ENCODE measurements at places on chromosomes 6 and 20.

- no peak for DNase-seq
Observed at GRCh38 chr6:166587631-166588413, 1.3 kb upstream of the RAMACL start.

DNA sequence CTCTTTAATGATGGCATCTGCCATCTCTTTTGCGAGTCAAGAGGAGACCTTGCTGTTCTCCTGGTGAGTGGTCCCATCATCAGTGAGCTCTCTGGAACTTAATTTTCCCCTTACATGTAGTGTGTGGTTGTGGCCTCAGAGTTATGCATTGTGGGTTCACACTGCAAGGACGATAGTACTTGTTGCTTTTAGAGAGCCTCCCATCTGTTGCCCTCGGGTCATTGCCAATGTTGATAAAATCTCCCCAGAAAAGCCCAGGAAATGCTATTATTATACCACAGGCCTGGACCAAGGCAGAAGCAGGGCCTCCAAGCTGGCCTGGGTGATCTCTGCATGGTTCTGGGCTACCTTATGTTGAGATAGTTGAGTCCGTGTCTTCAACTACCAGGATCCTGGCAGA, 241.6 kb downstream of the BMP7 start:
- no peak for DNase-seq

GRCh38 chr20:9054176-9054575, 14.7 kb upstream of the PLCB4 start:
- no peak for DNase-seq

DNA sequence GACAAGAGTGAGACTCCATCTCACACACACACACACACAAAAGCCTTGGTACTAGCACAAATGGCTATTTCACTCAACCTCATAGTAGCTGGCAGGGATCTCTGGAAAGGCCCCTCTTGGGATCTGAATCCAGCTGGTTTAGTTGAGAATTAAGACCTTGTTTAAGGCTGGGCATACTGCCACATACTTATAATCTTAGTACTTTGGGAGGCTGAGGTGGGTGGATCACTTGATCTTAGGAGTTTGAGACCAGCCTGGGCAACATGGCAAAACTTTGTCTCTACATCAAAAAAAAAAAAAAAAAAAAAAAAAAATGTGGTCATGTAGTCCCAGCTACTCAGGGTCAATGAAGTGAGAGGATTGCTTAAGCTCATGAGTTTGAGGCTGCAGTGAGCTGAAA, 628.3 kb downstream of the MMUT start:
- DNase-seq = no peak

GRCh38 chr6:52664991-52665686, 5.8 kb upstream of the TMEM14A start:
- no peak for DNase-seq

DNA sequence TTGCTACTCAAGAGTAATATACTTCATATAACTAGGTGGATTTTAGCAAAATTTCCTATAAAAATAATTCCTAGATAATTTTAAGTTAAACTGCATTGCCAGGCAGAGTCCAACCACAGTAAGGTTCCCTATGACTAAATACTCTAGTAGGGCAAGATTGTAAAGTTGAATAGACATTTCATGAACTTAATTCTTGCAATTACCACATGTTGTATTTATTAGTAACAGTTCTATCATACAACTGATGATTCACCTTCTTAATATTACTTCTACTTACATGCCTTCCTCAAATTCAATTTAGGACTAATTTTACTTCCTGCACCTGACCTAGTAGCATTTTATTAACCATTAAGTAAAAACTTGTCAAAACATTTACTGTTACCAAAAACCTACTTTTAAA, 266.7 kb upstream of the THEMIS start:
- DNase-seq = no peak

GRCh38 chr6:139303185-139303584, 11.4 kb upstream of the TXLNB start:
- DNase-seq = no peak

- no peak for DNase-seq
Observed at GRCh38 chr6:138596126-138596525, 96.8 kb upstream of the NHSL1 start.

GRCh38 chr20:49825521-49826033, 12.9 kb downstream of the SLC9A8 start:
- DNase-seq = no peak

- no peak for DNase-seq
Observed at GRCh38 chr6:152426276-152426675, 210.9 kb downstream of the SYNE1 start.

DNA sequence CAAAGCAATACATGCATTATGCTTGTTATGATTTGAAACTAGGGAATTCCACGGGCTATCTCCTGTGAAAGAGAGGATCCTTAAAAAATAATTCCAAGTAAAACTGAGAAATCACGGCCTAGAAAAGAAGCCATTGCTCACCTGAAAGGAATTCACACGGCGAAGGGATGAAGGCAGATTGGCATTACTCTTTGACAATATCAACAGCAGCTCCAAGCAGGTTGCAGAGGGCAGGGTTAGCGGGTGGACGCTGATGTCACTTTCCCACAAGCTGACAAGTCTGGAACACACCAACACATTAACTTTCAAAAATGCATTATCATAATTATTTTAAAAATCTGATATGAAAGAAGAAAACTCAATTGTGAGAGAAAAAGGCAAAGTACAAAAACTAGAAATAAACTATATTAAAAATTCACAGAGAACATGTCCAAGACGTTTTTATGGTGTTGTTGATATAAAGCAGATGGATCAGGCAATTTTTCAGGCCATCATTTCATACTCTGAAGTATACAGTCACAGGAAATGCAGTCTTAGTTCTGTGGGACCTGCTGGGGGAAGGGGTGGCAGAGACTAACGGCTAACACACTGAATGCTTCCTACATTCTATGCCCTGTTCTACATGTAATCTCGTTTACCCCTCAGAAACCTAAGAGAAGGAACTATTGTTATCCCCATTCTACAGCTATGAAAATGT, 108.3 kb downstream of the UBE3D start:
- DNase-seq = no peak

GRCh38 chr6:157265186-157265585, 58.1 kb downstream of the TMEM242 start:
- no peak for DNase-seq

- DNase-seq = no peak
Observed at GRCh38 chr6:111780393-111780792, 92.9 kb downstream of the FYN start.

DNA sequence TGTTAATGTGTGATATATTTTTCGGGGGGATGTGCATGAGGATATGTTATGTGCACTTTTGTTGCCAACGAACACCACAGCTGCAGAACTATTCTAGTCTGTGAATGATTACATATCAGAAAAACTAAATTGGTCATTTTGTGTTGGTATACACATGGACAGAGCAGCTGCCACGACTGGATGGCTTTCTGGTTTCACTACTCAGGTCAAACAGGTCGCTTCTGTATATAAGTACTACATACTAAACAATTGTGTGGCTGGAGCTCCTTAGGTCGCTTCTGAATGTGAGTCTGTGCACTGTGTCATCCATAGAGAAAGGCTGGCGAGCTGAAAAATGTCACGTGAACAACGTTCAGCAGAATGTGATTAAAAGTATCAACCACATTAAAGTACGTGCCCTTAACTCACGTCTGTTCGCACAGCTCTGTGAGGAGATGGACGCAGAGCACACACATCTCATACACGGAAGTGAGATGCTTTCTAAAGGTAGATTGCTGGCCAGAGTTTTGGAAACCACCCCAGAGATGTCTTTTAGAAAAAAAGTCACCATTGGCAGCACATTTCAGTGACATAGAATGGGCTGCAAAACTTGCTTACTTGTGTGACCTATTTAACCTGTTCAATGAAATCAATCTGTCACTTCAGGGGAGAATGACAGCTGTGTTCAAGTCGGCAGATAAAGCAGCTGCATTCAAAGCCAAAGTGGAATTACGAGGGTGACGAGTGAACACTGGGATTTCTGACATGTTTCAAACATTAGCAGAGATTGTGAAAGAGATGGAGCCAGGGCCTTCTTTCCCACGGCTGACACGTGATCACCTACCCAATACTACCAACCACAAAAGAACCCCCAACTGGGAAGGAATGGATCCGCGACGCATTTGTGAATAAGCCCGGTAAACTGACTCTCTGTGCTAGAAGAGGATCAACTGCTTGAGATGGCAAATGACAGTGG, 176.6 kb downstream of the PDE10A start:
- no peak for DNase-seq

DNA sequence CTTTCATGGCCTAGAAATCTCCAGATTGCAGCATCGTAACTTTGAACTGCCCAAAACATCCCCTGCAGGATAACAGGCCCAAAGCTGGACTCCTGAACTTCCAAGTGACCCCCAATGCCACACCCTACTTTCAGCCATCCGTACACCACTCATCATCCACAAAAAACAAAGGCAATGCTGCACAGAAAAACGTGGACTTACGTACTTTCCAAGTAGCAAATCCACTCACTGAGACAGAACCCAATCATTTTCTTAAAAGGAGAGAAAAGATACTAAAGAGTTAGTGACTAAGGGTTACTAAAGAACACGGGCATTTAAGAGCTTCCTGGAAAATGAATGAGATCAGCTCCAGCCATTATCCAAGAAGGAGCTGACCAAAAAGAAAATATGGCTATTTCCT, 211.0 kb downstream of the WDR27 start:
- DNase-seq = no peak

GRCh38 chr6:131510094-131510493, 62.9 kb upstream of the ARG1 start:
- no peak for DNase-seq

DNA sequence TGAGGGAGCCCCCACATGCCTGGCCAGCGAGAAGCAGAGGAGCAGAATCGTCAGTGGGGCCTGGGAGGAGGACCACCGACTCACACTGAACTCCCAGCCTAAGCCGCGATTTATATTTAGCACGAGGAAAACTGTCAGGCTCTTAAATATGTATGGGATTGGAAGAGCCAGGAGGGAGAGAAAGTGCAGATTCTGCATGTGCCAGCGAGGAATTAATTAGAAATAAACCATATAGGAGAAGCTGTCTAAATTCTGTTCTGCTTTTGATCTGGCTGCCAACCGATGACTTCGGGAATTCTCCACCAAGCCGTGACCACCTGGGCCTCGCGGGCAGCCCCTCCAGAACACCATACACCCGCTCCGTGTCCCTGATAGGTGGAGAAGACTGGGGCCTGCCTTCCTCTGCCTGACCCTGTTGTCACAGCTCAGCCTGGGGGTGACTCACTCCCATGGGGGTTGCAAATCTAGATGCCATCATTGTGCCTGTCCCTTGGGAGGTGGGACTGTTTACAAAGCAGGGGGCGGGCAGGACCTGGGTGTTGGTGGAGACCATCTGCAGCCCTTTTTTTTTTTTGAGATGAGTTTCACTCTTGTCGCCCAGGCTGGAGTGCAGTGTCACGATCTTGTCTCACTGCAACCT, 91.1 kb upstream of the PMEPA1 start:
- DNase-seq = no peak

DNA sequence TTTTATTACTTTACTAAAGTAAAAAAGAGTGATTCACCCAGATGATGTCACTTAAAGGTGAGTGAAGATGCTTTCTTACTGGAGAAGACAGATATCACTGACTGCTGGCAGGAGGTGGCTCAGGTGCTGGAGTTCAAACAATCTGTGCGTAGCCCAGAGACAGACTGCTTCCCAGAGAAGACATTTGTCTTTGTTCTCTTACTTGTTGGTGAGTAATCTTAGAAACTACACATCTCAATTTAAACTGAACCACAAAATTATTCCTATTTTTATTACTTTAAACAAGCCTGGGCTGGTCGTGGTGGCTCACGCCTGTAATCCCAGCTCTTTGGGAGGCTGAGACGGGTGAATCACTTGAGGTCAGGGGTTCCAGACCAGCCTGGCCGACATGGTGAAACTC, 92.2 kb downstream of the CEP162 start:
- no peak for DNase-seq

GRCh38 chr20:25353747-25354705, 36.6 kb downstream of the ABHD12 start:
- DNase-seq = no peak

DNA sequence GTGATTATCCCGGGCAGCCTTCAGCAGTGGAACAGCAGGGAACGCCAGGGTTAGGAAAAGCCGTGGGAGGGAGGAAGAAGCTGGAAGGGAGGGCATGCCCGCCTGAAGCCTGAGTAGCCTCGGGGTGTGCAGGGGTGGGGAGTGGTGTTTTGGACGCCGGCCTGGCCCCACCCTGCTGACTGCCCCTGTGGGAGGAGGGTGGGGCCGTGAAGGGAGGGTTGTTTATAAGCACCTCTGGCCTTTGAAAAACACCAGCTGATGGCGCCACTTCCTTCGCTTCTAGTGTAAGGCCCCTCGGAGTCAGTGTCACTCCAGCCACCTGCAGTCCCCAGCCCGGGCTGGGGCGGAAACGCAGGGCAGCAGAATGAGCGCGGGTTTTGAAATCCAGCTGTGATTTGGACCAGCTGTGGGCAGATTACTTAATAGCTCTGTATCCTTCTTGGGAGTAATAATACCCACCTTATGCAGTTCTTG, 52.8 kb upstream of the BMP6 start:
- no peak for DNase-seq

DNA sequence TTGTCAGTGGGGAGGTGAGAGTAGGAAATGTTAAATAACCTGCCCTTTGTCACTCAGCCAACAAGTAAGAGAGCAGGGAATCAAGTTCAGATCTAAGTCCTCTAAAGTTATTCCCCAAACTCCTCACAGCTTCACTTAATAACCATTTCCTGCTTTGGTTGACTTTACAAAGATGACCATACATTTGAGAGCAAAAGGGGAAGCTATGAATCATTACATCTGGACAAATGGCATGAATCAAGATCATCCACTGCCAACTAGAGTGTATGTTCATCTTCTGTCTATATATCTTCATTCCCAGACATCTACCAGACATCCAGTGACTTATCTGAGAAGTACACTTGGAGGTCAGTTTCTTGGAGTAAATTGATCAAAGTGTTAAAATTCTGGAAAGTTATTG, 15.1 kb upstream of the HIVEP2 start:
- DNase-seq = no peak

- no peak for DNase-seq
Observed at GRCh38 chr6:1839361-1839760, 229.6 kb downstream of the FOXC1 start.

DNA sequence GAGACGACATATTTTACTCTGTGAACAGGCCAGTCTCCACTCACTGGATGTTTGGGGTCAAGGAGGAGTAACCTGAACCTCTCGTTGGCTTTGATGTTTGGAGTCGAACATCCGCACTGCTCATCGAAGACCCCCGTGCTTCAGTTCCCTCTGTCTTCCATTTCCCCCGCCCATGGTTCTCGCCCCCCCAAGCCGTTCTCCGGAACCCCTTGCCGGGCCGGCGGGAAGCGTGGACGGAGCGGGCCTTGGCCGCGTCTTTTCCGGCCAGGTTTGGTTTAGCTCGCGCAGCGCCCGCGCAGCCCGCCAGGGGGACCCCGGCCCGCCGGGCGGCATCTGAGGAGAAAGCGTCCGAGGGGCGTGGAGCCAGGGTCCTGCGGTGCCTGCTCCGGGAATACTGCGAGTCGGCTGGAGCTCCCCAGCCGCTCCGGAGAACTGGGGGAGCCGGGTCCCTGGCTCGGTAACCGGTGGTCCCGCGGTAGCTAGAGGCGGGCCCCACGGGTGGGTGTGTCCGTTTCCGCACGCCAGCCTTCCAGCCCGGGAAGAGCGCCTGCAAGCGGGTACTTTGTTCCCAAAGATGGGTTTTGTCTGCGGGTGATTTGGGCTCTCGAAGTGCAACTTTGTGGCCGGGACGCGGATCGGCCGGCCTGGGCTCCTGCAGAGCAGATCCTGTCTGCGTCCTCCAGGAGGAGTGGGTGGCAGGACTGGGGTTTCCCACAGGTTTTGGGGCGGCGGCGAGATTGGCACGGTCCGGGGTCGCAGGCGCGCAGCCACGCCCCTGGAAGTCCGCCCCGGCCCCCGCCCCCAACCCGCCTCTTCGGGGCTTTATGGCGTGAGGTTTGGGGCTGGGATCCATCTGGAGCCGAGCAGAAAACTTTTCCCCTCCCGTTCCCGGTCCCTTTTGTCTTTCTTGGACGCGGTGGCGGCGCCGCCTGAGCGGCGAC, at the start of gene TMEM200A:
Gene TMEM200A, plus strand, starts transcription at position 852 of the 941 bp plus-strand sequence. CDS start 74,406 bp downstream, outside the sequence.
- DNase-seq = no peak

All from C1 segment of cervical spinal cord (tissue), 14 donors.